Activated B cell treated with CpG ODN at 0.5 μM for 24 hours (primary cell): ENCODE measurements at places on chromosomes 7 and 10.

DNA sequence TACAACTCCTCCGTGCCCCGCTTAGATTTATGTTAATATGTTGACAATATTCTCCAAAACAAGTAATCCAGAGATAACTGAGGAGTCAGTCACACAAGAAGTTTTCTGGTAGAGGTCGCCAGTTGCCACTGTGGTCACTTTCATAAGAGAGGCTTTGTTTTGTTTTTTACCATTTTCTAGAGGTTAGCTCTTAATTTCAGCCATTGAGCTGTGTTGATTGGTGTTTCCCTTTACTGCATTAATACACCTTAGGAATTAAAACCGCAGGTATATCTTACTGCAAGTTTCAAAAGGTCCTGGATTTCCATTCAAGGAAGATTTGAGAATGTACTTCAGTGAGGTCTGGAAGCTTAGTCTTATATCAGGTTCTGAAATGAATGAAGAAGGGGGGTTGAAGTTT, 3.5 kb downstream of the BMI1 start:
- no peak for DNase-seq

GRCh38 chr10:11713186-11713743, 28.9 kb upstream of the ECHDC3 start:
- no peak for DNase-seq

GRCh38 chr7:8500286-8500685, 66.9 kb downstream of the NXPH1 start:
- no peak for DNase-seq

- no peak for DNase-seq
Observed at GRCh38 chr10:49167425-49168170, 20.6 kb downstream of the TMEM273 start.

- no peak for DNase-seq
Observed at GRCh38 chr7:38374507-38374906, 101.1 kb upstream of the TARP start.

GRCh38 chr7:148503900-148504487, 86.6 kb upstream of the C7orf33 start:
- DNase-seq = no peak

- DNase-seq = no peak
Observed at GRCh38 chr10:99761365-99761764, 21.1 kb upstream of the ABCC2 start.

GRCh38 chr10:121796342-121796741, 131.5 kb downstream of the ATE1 start:
- no peak for DNase-seq

DNA sequence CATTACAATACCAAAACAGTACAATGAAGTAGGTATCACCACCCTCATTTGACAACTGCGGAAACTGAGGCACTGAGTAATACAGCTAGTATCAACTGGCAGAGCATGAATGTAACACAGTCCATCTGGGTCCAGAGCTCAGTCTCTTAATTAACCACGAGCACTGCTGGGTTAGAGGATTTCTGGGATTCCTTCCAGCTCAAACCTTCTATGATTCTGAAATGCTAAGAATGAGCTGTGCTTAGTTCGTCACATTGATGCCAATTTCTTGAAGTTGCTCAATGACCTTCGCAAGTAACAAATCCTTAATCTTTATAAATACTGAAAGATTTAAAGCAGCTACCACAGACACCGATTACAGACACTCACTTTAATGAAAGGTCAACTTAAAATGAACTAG, 62.5 kb downstream of the SGMS1 start:
- DNase-seq = no peak

DNA sequence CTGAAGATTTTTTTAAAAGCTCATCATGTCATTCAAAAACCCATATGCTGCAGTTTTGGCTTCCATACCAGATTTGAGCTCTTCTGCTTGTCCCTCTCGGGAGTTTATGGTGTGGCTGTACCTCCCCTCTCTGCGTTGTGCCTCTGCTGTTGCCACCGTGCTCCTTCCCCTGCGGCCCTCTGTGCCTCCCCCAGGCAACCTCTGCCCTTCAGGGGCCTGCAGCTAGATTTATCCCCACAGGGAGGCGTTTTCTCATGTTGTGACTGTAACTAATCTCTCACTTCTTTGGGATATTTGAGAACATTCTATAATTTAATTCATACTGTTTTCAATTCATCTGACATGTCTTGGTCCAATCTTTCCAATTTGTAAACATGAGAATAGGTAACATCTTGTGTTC, 52.7 kb downstream of the TASOR2 start:
- DNase-seq = no peak
